ENCODE measurements at places on chromosomes 12 and 14.

DNA sequence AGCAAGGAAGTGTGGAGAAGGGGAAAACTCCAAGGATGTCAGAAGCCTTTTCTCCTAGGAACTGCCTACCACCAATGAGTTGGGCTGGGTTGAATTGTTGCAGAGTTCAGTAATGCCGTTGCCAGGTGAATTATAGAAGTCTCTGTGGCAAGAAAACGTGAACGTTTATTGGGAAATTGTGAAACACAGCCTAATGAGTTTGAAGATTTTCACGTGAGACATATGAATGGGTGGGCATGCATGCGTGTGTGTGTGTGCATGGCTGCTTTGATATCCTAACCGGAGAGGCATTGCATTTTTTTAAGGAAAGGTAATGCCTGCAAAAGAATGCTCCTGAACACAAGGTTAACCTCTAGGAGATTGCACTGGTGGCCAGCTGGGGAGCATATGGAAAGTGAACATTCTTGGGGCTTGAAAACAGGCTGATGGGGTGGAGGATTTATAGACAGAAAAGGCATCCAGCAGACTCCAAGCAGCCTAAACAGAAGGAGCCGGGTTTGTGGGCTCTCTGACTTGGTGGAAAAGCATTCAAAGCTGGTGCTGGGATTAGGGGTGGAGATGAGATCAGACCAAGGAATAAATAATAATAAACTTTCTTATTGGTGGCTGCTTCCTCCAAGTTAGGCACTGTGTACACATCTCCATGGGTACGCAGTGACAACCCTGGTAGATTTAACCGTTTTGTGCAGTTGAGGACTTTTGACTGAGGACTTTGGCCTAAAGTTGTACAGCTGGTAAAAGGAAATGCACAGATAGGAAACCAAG is 67.8 kb downstream of the NTF3 start:
- DNase-seq: no peak

GRCh38 chr12:80837342-80837978 is 100.3 kb downstream of the LIN7A start:
- DNase-seq: peak; percentile 39

- no peak for DNase-seq
Observed at GRCh38 chr14:88044444-88044758, 39.5 kb downstream of the GPR65 start.

- peak; percentile 92 for DNase-seq
Observed at GRCh38 chr12:64625243-64626077, 15.2 kb downstream of the RASSF3 start.

GRCh38 chr14:73472185-73473114 is 14.1 kb upstream of the NUMB start:
- peak; percentile 80 for DNase-seq

DNA sequence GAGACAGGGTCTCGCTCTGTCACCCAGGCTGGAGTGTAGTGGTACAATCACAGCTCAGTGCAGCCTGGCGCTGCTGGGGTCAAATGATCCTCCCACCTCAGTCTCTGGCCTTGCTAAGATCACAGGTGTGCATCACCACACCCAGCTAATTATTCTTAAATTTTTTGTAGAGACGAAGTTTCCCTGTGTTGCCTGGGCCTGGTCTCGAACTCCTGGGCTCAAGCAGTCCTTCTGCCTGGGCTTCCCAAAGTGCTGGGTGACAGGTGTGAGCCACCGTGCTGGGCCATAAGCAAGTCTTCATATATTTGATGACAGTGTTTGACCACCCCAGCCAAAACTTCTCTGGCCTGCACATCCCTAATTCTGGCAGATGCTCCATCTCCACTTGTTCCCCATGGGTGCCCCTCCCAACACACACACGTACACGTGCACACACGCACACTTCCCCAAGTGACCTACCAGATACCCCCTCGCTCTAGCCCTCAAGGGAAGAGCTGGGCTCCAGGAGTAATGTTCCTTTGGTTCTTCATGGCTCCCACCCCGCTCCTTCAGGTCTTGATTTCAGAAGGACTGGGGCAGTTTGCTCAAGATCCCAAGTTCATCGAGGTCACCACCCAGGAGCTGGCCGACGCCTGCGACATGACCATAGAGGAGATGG is 104.3 kb upstream of the FKBP4 start:
- DNase-seq: peak; percentile 10

GRCh38 chr12:47990351-47991105 is 13.7 kb downstream of the COL2A1 start:
- DNase-seq: peak; percentile 21

- DNase-seq: no peak
Observed at GRCh38 chr12:19437996-19438395, 1.3 kb upstream of the AEBP2 start.

- no peak for DNase-seq
Observed at GRCh38 chr12:91037276-91037675, 20.5 kb downstream of the KERA start.

DNA sequence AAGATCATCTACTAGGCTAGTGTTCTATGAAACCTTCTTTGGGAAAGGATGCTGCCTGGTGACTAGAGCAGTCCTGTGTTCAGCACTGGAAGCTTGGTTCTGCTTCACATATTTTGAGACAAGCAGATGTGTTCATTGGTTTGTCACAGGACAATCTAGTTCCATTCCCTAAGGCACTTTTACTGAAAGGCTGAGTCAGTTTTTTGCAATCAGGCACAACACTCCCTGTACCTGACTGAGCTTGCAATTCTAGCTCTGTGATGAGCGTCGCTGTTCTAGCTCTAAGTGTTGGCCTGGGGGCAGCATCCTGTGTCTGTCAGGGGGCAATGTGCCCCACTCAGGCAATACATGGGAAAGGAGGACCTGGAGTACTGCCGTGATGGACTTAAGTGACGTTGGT is 144.4 kb downstream of the CAND1 start:
- no peak for DNase-seq

GRCh38 chr12:106282457-106283097 is 20.0 kb upstream of the TCP11L2 start:
- DNase-seq: peak; percentile 69

DNA sequence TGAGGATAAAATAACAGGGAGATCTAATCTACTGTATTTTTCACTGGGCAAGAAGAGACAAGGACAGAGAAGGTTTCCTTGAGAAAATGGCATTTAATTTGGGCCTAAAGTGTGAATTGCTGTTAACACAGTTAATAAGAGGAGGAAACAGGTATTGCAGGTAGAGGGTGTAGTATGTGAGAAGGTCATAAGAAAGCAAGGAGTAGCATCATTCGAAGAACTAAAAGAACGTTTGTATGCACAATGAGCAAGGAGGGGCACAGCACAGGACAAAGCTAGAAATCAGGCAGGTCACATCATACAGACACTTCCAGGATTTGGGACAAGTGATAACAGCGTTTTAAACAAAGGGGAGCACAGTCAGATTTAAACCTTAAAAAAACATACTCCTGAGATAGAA is 85.1 kb upstream of the PLEKHA5 start:
- DNase-seq: no peak

- no peak for DNase-seq
Observed at GRCh38 chr14:83289896-83290295, 1756.2 kb upstream of the SEL1L start.

GRCh38 chr12:29691161-29691854 is 92.4 kb downstream of the TMTC1 start:
- DNase-seq: peak; percentile 28

DNA sequence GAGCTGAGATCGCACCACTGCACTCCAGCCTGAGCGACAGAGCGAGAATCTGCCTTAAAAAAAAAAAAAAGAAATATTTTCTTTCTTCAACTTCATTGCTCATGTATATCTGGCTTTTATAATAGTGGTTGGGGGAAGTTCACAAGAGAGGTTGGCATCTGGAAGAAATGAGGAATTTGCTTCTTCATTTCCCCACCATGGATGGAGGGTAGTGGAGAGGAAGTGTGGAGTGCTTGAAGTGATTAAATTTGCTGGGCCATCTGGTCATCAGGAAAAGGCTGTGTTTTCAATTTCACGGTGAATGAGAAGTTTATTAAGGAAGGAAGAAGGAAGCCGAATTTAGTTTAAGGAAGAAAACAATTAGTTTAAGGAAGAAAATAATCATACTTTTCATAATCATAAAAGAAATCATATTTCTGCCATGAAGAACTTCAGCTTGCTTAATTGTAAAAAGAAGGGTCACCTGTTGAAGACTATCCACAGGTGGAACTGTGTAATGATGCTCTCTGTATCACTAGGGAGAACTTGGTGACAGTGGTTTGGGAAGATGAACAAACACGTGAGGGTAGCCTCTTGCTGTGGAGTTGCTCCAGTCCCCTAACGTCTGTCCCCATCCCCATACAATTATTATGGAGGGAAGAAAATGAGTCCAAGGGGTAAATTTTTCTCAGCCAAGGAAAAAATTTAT is 197.3 kb upstream of the ARHGAP5 start:
- DNase-seq: no peak

DNA sequence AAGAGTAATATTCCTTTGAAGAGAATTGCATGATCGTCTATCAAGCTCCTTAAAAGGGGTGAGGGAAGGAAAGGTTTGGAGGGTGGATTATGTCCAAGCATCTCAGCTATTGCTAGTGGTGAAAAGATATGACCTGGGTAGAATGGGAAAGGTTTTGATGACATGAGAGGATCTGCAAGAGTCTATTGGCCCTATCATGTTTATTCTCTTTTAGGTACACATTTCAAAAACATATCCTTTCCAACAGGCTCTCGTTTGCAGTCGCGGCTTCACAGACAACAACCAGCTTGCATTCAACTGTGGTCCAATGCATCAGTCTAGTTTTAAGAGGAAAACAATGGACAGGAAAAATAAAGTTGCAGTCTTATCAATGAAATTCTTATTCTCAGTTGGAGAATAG is 17.1 kb downstream of the FOXG1 start:
- DNase-seq: no peak

DNA sequence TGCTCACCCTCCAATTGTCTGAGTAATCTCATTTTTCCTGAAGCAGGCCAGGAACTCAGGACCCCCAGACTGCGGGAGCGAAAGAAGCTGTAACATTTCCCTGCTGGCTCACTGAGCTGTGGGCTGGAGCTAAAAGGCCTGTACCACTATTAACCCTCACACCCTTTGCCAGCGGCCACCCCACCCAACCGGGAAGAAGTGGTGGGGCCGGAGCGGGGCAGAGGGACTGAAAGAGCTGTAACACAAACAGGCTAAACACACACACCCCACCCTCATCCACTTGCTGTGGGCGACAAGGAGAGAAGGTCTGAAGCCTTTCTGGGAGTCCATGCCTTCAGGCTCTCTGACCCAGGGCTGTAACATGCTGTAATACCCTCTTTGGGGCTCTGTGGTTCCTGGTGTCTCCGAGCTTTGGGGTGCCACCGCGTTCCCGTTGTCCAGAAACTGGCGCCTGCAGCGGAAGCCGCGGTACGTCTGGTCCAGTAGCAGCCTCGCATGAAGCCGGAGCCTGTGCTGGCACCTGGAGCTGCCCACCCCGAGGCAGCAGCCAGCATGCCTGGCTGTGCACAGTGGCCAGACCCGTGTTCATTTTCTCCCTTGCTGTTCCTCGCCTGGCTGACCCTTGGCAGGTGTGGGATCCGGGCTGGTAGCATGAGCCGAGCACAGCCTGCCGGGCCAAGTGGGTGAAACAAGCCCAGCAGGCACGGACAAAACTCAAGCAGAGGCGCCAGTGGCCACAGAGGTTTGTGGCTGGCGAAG is 345.5 kb upstream of the MGAT4C start:
- DNase-seq: no peak

- DNase-seq: no peak
Observed at GRCh38 chr12:111122458-111122878, 202.1 kb upstream of the MYL2 start.

GRCh38 chr12:104495786-104496185 is 39.0 kb downstream of the CHST11 start:
- DNase-seq: no peak

DNA sequence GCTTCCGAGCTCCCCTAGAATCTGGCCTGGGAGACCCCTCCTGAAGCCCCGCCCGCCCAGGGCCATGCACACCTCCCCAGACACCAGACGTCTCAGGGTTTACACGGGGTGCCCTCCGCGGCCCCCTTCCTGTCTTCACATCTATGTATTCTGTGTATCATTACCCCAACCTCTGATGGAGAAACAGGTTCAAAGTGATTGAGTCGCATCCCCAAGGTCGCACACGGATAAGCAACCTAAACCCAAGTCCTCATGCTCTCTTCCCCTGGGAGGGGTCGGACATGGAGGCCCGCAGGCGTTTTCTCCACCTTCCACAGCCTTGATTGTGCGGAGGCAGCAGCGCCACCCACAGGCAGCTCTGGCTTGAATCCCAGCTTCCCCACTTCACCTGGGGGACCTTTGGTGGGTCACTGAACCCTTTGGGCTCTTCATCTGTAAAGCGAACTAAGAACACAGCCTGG is 237.3 kb downstream of the BCL11B start:
- no peak for DNase-seq

DNA sequence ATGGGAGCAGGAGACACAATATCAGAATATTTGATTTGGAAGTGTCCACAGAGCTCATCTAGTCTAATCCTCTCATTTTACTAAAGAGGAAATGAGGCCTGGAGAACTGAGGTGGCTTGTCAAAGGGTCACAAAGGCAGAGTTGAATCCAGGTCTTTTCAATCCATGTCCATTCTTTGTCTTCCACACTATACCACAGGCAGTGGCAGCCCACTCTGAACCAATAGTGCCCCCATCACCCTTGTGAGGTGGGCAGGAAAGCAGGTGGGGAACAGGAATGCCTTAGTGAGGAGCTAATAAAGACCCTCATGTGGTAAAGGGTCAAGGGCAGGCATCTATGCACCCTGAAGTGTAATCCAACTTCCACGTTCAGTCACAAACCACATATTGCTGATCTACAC is 134.8 kb upstream of the EGLN3 start:
- DNase-seq: no peak

- no peak for DNase-seq
Observed at GRCh38 chr12:49733219-49734017, 7.9 kb upstream of the TMBIM6 start.

- no peak for DNase-seq
Observed at GRCh38 chr12:25716842-25717241, 163.8 kb upstream of the LMNTD1 start.

- no peak for DNase-seq
Observed at GRCh38 chr12:109998241-109998903, 858 bp upstream of the ANKRD13A start.

DNA sequence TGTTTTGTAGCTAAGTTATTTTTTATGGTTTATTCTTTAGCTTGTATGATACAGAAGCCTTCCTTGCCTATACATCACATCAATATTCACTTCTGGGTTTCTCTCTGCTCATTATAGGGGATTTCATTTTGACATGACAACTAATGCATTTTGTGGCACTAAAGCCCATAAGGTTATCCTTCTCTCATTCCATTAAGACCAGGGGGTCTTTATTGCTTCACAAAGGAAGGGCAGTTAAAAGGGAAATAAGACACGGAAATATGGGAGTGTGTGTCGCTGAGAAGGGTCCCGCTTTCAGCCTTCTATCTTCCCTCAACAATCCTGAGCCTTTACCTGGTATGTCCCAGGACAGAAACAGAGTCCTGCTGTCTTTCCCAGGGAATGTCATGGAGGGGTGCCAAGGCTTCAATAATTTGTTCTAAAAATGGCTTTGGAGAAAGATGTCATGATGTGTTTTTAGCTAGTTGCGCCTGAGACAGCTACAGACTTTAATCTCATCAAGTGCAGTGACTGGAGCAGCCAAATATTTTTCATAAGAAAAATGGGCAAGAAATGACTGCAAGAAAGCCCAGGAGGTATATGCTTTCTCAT is 1145.4 kb upstream of the TMEM132C start:
- no peak for DNase-seq

GRCh38 chr12:71638499-71638898 is 25.1 kb downstream of the ZFC3H1 start:
- no peak for DNase-seq

Measured in Kasumi-1 (cell line).